HT1080 (cell line): ENCODE measurements at places on chromosomes 11 and 22. TPM values are rescaled to one million over a fixed set of nuclear protein-coding genes. Genes with fewer than 3 reads are reported as not detected.
A peak's percentile ranks its signal among the peaks of the same experiment; 100 is the strongest.

NRXN2 gene
- total RNA-seq = 0.42 TPM in 1 of 2 replicates, not detected in the other

RAB36 gene
- total RNA-seq = 1.4 and 1.9 TPM in 2 replicates

ESAM gene
- 0.43 and 0.66 TPM in 2 replicates for total RNA-seq

DNA sequence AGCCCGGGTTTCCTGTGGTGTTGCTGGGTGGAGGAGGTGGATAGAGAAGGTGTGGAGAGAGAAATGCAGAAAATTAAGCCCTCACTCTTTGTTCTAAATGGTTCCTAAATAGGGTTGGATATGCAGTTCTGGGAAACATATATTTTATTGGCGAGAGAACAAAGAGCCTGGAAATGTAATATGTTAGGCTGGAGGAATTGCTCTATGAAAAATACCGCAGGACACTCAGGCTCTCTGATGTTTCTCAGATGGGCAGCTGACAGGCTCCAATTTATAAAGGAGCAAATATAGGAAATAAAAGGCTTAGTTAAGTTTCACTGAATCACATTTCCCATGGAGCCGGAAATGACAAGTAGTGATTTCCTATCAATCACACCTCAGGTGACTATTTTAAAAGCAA, 428.0 kb downstream of the TMEM135 start:
- DNase-seq = no peak

DNA sequence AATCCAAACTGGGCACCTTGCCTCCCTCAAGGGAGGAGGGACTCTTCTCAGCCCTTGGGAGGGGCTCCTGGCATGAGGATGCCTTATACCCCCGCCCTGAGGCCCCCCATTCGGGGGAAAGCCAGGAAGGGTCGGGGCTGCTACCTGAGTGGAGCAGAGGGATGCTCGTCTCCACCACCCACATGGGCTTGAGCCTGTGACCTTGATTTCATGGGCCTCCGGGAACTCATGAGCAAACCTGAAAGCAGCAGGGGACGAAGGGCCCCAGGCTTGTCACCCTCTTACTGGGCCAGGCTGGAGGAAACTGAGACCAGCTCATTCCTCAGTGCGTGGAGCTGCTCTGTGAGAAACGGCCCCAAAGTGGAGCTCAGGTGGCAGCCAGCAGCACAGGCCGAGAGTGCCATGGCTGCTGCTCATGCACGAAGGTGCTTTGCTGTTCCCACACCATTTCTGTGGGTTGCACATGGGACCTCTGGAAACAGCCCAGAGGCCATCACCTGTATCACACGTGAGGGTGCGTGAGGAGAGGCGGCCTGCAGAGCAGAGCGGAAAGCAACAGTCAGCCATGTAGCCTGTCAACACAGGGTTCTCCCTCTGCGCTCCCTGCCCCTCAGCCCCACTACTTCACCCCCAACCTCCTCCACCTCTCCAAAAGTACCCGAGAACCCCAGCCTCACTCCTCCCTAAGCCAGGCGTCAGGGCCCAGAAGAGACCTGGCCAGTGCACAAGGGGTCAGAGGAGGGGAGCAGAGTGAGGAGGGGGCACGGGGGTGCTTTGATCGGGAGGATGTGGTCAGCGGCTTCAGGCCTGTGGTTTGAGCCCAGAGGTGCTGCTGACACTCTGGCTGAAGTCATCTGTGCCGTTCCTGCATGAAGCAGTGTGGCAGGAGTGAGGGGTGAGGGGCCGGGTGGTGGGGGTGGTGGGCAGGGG, 14.1 kb upstream of the IL2RB start:
- DNase-seq = peak; percentile 15

CCDC89 gene
- 0.16 TPM in 1 of 2 replicates, not detected in the other for total RNA-seq

DNA sequence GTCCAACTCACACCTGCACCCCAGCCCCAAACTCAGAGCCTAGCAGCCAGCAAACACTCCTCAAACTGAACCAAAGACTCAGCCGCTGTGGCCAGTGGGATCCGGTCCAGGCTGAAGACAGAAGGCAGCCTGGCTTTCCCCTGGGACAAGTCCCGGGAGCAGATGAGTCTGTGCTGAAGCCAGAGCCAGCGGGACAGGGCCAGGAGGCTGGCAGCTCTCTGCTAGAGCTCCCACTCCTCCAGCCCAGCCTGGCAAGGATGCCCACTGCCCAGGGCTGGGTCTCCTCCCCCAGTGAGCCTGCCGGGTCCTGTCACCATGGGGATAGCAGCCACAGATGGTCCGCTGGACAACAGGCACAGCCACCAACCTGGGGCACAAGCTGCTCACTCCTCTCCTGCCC, 42.9 kb upstream of the PRR5 start:
- DNase-seq = no peak

VWCE gene
- total RNA-seq = 0.17 and 0.23 TPM in 2 replicates
